ENCODE measurements at places on chromosomes 5 and 9.

DNA sequence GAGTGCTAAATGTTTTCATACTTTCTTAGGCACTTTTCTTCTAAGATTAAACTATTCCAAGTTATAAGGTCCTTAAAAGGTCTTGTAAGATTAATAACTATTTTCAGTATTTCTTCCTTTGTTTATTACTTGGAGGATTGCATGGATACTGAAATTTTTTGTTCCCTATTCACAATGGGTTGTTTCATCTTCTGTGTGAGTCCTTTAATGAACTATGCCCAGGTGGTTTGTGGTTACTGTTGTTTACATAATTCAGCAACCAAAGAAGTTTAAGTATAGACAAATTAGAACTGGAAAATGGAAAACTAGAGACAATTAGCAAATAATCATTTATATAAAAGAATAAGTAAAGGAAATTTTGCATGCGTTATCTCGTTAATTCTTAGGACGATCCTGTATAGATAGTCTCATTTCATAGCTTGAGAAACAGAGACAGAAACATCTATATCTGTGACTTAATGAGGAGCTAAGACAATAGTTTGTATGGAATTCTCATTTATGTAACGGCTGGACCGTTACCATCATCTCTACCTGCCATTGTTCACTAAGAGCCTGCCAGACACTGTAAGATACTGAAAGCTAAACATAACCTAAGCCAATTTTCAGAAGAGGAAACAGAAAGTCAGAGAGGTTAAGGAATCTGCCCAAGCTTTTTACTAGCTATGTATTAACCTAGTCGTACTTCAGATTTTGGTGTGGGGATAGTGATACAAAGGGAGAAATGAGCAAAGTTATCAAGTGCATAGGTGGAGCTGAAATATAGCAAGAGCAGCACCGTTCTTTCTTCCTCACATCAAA is 148.2 kb downstream of the PAM start:
- DNase-seq, result no peak

DNA sequence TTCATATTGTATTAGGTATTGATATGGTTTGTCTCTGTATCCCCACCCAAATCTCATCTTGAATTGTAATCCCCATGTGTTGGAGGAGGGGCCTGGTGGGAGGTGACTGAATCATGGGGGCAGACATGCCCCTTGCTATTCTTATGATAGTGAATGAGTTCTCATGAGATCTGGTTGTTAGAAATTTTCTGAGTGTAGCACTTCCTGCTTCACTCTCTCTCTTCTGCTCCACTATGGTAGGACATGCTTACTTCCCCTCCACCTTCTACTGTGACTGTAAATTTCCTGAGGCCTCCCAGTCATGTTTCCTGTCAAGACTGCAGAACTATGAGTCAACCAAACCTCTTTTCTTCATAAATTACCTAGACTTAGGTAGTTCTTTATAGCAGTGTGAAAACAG is 187.4 kb upstream of the SLC24A2 start:
- DNase-seq, result no peak

- no peak for DNase-seq
Observed at GRCh38 chr5:167219298-167219697, 1072.1 kb upstream of the WWC1 start.

DNA sequence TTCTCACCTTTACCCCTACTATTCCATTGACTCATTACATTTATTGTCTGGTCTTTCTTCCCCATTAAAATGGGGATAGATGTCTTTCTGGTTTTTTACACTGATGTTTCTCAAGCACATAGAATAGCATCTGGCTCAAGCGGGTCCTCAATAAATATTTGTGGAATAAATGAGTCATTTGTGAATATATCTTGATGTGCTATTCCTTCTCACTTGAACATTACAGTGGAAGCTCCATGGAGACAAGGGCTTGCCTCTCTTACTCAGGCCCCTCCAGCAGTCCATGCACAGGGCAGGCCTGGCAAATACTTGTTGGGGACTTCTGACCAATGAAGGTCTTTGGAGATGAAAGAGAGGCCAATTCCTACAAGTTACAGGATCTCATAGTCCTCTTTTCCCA is 151.7 kb upstream of the TAS2R1 start:
- no peak for DNase-seq

GRCh38 chr9:130927995-130928900 is 10.8 kb downstream of the FIBCD1 start:
- DNase-seq, result no peak

GRCh38 chr9:90915693-90916092 is 114.1 kb downstream of the SYK start:
- no peak for DNase-seq

DNA sequence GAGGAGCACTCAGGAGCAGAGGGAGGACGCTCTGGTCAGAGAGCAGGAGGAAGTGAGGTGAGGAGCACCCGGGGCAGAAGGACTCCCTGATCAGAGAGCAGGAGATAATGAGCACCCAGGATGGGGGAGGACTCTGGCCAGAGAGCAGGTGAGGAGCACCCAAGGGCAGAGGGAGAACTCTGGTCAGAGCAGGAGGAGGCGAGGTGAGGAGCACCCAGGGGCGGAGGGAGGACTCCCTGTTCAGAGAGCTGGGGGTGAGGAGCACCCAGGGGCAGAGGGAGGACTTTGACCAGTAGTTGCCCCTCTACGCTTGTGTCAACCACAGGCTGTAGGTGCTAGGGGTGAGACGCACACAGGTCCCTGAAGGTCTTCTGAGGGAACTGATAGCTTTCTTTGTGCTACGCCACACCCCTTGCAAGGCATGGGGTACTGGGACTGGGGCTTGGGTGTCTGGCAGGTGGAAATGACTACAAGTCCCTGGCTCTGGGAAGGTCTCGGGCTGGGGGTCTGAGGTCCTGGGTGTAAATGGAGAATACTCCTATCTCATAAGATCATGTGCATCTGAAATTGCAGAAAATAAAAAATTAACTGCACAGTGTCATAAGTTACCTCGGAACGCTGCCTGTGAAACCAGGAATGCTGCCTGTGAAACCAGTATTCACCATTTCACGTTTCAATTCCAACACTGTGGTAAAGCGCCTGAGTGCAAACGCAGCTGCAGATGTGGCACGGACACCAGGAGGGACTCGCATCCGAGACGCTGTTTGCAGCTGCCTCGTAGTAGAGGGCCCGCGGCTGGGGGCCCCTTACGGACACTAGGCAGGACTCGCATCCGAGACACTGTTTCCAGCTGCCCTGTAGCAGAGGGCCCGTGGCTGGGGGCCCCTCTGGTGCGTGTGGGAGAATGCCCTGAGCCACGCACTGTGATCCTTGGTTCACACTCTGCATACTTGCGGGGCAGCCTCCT is 27.0 kb upstream of the SLC6A3 start:
- DNase-seq, result no peak

DNA sequence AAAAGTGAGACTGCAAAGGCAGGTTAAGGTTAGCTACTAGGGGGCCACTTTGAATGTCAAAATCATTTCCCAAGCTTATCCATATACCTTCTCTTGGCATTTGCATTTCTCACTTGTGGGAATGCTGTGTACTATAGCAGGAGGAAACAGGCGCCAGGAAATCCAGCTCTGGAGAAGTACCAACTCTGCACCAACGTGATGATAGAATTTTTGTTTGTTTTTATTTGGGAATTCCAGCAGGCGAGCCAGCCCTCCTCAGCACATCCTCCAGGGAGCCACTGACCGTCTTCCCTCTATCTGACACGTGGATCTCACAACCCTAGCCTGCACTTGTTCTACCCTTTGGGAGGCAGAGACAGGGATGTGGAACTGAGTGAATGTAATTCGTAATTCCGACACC is 318.0 kb downstream of the ACTL7B start:
- no peak for DNase-seq

GRCh38 chr5:150443242-150444075 is 6.1 kb downstream of the RPS14 start:
- no peak for DNase-seq

DNA sequence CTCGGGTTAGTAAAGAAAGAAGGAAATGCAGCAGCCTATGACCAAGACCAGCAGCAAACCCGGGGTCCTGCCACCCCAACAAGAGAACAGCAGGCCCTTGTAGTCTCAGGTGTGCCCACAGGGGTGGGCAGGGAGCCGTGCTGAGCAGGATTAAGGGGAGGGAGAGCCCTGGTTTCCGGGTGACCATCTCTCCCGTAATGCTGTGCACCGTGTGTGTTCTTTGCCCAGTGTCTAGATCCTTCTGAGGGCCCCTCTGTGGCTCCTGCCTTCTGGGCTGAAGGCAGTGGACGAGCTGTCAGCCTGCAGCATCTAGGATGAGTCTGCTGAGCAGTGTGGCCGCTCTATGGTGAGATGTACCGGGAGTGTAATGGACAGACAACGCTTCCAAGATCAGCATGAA is 12.7 kb upstream of the PLEKHG4B start:
- DNase-seq, result no peak

GRCh38 chr9:70389621-70390266 is 24.7 kb downstream of the KLF9 start:
- DNase-seq, result no peak

- no peak for DNase-seq
Observed at GRCh38 chr5:145531038-145531734, 304.0 kb downstream of the PRELID2 start.

DNA sequence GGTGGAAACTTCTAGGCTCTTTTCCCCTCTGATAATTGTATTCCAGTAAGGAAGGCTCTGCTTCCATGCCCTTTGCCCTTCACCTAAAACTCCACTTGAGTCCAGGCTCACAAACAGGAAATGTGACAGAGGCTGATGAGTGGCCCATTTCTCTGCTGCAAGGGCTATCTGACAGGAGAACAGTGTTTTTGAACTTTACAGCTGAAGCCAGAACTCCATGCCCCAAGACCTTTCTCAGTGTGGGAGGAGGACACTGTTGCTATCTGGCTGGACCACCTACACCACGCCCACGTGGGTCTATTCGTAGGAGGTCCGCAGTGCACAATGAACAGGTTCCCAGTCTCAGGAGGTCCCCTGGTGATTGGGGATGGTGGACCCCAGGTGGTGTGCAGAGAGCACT is 13.6 kb downstream of the GGTA1 start:
- DNase-seq, result no peak

DNA sequence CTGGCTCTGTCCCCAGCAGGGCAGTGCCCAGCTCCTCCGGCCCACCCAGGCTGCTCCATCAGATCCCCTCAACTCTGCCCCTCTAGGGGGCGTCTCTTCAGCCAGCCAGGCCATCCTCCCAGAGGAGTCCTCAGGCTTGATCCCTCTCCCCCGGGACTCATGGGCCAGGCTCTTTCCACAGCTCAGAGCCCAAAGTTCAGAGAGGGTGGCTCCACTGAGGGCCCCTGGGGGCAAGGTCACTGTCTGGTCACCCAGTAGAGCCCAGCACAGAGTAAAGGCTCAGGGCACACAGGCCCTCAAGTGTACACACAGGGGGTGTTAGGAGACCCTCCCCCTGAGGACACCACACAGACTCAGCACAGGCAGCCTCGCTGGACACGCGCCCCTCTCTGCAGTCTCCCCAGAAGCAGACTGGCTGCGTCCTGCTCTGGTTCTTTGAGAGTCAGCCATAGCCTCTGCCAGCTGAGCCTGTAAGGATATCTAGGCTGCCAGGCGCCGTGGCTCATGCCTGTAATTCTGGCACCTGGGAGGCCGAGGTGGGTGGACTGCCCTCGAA is 64.8 kb downstream of the PAX5 start:
- DNase-seq, result no peak

DNA sequence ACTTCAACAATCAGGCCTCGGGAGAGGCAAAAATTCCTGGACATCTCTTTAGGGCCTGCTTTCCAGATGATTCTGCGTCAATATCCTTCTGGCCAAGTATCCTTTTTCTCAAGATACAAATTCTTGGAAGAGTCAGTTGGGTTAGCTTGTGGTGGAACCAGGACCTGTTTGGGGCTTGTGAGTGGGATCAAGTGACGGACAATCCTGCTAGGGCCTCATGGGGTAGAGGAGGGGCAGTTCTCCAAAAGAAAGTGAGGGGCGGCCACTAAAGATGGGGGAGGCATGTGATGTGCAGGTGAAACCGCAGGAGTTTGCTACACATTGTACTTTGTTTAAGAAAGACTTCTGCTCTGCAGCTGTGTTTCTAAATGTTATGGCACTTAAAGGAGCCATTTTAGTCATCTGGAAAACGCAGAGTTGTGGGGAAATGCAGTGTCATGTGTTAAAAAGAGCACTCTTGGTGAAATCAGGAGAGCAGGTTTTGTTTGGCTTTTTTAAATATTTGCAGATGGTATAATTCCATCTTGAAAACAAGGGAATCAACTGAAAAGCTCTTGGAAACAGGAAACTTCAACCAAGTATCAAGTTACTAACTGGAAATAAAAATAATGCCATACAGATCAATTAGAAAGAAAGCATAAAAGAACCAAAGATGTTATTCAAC is 27.4 kb upstream of the GSN start:
- no peak for DNase-seq

DNA sequence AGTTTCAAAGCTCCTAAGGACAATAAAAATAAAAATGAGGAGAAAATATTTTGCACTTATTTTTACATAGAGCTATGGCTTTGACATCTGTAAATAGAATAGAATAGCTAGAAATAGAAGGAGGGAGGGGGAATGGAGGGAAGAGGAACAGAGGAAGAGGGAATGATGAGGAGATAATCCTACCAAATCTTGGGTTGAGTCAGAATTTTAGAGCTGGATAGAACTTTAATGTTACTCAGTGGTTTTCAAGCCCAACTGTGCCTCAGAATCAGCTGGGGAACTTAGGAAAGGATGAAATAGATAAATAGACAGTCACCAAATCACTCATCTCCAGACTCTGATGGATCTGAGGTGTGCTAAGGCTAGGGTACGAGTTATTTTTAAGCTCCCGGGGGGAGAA is 190.3 kb upstream of the FREM1 start:
- no peak for DNase-seq

- no peak for DNase-seq
Observed at GRCh38 chr5:116881921-116882531, 307.4 kb upstream of the SEMA6A start.

- DNase-seq, result no peak
Observed at GRCh38 chr5:52767217-52767743, 20.4 kb upstream of the ITGA1 start.

GRCh38 chr5:15013654-15014463 is 142.3 kb upstream of the ANKH start:
- no peak for DNase-seq

DNA sequence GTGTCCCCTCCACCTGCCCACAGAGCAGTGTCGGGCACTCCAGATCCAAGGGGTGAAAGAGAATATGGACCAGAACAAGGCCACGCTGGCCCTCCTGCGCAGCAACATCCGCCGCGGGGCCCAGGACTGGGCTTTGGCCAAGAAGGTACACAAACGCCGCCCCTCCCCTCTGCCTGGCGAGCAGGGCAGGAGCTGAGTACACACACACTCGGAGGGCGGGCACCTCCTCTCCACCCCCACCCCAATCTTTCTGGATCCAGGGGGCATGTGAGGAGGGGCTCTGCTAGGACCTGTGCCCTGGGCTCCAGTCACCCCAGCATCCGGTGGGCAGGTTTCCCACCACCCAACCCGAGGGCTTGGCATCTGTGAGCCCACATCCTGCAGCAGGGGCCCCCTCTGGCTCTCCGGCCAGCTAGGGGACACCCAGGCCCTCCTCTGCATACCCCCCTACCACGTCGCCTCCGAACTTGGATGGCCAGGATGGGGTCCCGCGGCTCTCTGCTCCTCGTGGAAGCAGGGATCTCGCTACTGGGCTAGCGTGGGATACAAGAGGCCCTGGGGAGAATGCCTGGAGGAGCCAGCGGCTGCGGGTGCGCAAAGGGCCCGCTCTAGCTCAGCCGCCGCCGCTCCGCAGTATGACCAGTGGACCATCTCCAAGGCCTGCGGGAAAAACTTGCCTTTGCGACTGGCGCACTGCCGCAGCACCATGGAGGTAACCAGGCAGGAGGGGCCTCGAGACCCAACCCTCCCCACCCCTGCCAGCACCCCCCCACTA is 3.1 kb downstream of the CCDC183 start:
- no peak for DNase-seq

GRCh38 chr5:74072646-74073045 is 446.6 kb downstream of the ARHGEF28 start:
- DNase-seq, result no peak
